PC-3 (cell line): ENCODE measurements at places on chromosomes 5 and 9. TPM values are rescaled to one million over a fixed set of nuclear protein-coding genes. Genes with fewer than 3 reads are reported as not detected.

- DNase-seq, result peak; percentile 94
Measured at GRCh38 chr5:158390577-158390976, 531.6 kb upstream of the CLINT1 start.

- DNase-seq, result no peak
Measured at GRCh38 chr5:18333841-18334240, 699.6 kb downstream of the TAF11L14 start.

- no peak for DNase-seq
Measured at GRCh38 chr5:125657936-125658335, 765.3 kb upstream of the GRAMD2B start.

DNA sequence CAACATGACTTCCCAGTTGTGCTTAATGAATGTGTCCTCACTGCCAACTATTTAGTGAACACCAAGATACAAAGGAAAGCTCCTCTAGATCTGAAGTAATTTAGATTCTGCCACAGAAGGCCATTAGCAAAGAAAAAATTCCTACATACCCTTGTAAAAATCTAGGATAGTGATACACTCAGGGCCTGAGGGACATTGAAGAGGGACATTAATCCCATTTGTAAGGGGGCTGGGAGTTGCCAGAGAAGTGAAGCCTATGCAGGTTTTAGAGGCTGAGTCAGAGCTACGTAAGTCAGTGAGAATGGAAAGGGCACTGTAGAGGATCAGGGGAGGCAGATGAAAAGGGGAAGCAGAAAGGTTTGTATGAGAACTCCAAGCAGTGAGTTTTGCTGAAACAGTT, 286.9 kb upstream of the TARS1 start:
- peak; percentile 73 for DNase-seq

DNA sequence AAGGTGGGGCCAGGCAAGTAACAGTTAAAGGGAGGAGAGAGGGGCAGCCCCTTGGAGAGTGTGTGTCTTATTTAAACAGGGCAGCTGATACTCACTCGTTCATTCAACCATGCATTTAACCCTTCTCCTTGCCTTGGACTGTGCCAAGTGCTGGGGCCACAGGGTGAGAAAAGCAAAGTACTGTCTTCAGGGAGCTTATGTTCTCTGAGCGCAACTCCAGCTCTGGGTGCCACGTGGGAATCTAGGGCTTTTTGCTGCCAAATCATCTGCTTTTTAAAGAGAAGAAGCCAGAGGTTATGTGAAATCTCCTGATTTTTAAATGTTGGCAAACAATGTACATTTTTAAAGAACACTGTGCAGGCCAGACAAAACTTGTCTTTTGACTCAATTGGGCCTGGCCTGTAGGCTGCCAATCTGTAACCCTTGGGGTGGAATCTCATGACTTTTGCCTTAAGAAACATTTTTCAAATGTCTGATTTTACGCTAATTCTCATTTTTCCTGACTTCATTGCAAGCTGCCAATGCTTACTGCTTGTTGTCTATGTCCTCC, 157.8 kb downstream of the NTRK2 start:
- no peak for DNase-seq

- peak; percentile 32 for DNase-seq
Measured at GRCh38 chr5:93870649-93871048, 129.2 kb upstream of the POU5F2 start.

- DNase-seq, result no peak
Measured at GRCh38 chr5:138655530-138656190, 80.5 kb upstream of the HSPA9 start.

Gene SLCO6A1
- not detected in 2 replicates for total RNA-seq

DNA sequence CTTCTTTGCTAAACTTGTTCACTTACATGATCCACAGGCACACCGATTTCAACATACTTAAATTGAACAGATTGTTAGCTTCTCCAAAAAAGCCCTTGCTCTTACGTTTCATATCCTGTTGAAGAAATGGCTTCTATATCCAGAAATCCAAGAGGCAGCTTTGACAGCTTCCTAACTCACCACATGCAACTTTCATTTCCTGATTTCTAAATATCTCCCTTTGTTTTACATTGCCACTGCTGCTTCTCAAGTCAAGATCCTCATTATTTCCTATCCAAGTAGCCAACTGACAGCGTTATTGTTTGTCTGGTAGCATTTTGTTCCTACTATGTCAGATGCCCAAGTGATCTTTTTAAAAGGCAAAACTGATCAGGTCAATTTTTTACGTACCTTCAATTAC, 913.2 kb upstream of the TYRP1 start:
- DNase-seq, result no peak

Gene SPEF2
- total RNA-seq, result 2.3 and 2.7 TPM in 2 replicates

DNA sequence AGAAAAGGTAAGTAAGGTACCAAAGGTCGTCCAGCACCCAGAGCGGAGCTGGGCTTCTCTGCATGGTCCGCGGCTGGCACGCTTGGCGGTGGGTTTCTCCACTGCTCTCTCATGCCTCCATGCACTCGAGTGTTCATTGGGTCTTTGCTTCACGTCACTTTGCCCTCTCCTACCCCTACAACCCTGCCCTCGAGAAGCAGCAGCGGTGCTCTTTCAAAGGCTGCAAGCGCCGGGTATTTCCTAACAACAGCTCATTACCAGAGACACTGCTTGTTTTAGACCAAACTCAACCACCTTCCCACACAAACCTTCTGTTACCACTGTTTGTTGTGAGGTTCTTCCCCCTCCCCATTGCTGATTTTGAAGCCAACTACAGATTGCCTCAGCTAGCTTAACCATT, 21.5 kb upstream of the ZBTB34 start:
- no peak for DNase-seq

DNA sequence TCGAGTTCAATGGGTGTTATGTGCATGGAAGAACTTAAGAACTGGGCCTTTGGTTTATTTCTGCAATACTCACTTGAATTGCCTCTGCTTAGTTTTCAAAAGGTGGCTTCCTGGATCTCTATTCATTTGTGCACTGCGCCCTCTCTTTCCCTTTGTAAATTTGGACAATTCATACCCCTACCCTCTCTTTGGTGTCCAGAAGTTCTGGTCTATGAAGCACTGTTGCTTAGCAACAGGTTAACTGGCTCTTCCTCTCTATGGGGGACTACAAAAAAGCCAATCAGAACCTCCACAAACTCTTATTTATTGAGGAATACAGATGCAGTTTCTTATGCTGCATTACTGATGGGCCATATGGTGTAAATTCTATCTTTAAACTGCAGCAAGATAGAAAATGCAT, 13.5 kb upstream of the FAM120A start:
- no peak for DNase-seq

Gene TRIM7
- 28.1 and 44.1 TPM in 2 replicates for total RNA-seq

DNA sequence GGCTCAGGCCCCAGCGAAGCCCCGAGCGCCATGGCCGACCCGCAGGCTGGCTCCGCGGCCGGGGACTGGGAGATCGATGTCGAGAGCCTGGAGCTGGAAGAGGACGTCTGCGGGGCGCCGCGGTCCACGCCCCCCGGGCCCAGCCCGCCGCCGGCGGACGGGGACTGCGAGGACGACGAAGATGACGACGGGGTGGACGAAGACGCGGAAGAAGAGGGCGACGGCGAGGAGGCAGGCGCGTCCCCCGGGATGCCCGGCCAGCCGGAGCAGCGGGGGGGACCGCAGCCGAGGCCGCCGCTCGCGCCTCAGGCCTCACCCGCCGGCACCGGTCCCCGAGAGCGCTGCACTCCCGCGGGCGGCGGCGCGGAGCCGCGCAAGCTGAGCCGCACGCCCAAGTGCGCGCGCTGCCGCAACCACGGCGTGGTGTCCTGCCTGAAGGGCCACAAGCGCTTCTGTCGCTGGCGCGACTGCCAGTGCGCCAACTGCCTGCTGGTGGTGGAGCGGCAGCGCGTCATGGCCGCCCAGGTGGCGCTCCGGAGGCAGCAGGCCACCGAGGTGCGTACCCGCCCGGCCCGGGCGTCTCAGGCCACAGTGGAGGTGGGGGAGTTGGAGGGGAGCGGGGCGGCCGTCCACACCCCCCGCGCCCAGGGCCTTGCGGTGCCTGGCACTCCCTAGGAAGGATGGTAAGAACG, 1.6 kb downstream of the DMRT2 start:
- no peak for DNase-seq

DNA sequence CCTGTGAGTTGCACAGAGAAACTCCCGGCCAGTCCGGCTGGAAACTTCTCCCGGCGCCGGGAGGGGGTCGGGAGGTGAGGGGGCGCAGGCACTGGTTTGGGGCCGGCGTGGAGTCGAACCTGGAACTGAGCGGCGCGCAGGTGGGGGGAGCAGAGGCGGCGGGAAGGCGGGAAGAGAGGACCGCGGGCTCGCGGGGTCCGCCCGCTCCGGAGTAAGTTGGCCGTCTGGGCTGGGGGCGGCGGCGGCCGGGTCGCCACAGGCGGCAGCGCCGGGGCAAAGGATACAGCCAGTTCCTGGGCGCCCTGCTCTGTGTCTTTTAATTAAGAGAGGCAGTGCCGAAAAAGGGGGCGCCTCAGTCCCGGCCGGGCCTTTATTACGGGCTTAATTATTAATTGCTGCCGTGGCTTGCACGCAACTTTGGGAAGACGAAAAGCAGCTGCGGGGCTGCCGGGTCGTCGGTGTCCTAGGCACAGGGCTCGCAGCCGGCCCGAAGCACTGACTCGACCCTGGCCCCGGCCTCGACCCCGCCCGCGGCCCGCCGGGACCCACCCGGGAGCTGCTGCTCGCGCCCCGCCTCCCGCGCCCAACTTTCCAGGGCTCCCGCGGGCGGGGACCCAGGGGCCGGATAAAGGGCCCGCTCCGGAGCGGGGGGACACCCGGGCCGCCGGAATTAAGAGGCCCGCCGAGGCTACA, 1.1 kb downstream of the NTNG2 start:
- no peak for DNase-seq

Gene GABRA6
- total RNA-seq, result 0.17 TPM in 1 of 2 replicates, not detected in the other

DNA sequence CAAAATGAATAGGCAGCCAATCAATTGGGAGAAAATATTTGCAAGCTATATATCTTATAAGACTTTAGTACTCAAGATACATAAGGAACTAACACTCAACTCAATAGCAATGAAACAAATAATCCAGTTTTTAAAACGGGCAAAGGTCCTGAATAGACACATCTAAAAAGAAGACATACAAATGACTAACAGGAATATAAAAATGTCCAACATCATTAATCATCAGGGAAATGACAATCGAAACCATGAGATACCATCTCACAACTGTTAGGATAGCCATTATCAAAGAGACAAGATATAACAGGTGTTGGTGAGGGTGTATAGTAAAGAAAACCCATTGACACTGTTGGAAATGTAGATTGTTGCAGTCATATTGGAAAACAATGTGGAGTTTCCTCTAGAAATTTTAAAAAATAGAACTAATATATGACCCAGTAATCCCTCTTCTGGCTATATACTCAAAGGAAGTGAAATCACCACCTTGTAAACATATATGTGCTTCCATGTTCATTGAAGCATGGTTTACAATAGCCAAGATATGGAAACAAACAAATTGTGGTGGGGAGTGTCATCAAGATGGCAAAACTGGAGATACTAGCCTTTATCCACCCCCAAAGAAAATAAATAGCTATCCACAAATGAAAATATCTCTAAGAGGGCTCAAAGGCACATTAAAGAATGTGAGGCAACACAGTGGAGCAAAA, 13.9 kb upstream of the BTNL3 start:
- DNase-seq, result peak; percentile 58

GRCh38 chr9:130262061-130262745, 3.4 kb upstream of the HMCN2 start:
- no peak for DNase-seq
